ENCODE measurements at places on chromosomes 12 and 14.
A peak's percentile ranks its signal among the peaks of the same experiment; 100 is the strongest.

DNA sequence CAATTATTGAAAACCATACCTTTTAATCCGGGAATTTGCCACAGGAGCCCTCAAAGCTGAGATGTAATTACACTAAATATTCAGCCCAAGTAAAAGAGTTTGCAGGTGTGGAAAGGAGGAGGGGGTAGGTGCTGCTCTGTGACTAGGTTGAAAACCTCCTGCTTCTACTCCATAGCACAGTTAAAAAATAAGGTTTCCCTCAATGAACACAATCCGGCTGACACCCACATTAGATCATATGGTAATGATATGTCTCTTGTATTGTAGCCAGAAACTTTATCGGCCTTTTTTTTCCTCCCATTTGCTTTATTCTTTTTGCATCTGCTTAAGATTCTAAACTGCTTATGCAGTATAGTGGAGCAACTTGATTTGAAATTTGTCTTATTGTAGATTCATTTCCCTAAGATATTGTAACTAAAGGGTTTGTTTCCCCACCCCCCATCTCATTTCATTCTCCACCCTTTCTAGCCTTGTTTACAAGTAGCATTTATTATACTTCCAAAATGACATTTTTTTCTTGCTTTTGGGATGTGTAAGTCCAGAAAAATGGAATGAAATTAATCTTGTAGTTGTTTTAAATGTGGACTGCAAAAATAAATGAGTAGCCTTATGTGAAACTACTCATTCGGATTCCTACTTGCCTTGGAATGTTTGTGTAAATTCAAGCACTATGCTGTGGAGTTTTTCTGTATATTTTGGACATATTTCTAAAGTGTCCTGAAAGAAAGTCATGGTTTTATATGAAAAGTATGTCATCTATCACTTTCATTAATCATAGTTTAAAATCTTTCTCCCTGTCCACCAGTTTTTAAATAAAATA is at the start of gene DCN:
TSS of gene DCN (minus strand) at position 182 of the 820 bp plus-strand sequence. CDS start 4,265 bp downstream, outside the sequence.
- no peak for DNase-seq

GRCh38 chr12:21892341-21892740 is 48.9 kb downstream of the ABCC9 start:
- no peak for DNase-seq

DNA sequence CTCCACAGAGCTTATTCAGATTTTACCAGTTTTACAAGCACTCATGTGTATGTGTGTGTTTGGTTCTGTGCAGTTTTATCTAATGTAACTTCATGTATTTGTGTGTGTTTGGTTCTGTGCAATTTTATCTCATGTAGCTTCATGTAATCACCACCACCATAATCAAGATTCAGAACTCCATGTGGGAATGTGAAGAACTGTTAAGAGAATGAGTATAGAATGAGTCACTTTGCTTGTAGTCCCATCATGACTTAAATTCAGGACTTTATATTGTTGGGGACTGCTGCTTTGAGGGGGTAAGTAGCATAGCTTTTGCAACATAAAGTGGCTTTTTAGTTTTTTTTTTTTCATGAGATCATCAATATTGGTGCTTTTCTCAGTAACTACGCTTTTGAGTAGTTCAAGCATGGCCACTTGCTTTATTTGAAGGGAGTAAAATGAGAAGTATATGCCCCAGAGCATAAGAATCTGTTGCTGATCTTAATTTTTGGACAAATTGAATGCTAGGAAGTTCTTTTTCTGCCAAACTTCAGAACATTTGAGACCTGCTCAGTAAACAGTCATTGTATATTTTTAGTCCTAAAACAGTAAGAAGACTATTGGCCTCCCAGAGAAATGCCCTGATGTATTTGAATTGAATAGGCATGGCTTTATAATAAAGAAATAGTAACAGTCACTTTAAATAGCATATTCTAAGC is 28.8 kb downstream of the PROX2 start:
- DNase-seq = no peak

DNA sequence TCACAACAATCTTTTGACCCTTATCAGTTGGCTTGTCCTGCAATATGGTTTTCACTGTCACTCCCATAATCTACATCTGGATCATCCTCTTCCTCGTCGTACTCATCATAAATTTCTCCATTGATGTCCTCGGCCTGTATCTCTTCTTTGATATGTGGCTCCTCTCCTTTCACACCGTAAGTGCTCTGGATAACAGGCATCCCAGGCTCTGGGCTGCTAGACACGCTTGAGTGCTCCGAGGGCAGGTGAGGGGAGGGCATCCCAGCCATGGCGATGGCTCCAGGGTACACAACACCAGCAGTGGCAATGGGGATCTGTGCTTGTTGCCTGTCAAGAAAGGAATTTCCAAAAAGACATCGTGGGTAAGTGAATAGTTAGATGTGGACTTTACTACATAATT is 415.3 kb downstream of the SOX5 start:
- DNase-seq = no peak

DNA sequence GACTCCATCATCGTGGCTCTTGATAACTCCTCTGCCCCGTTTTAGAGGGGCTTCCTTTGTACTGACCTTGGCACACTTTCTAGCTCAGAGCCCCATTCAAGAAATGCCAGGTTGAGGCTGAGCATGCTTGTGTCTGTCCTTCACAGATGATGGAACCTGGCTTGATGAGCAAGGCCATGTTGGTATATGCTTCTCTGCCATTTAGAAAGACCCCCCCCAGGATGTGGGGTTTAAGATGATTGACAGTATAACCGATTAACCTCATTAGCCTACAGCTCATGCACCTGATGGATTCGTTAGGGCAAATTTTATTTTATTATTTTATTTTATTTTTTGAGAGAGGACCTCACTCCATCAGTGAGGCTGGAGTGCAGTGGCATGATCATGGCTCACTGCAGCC is 21.0 kb downstream of the BATF start:
- DNase-seq = no peak

DNA sequence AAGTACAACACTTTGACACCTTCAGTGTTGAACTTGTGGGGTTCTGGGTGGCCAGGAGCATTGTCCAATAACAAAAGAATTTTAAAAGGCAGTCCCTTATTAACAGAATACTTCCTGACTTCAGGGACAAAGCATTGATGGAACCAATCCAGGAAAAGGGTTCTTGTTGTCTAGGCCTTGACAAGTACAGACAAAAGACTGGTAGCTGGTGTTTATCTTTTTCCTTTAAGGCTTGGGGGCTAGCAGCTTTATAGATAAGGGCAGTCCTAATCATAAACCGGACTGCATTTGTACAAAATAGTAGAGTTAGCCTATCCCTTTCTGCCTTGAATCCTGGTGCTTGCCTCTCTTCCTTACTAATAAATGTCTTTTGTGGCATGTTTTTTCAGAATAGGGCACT is 27.4 kb downstream of the FAM177A1 start:
- DNase-seq = no peak

DNA sequence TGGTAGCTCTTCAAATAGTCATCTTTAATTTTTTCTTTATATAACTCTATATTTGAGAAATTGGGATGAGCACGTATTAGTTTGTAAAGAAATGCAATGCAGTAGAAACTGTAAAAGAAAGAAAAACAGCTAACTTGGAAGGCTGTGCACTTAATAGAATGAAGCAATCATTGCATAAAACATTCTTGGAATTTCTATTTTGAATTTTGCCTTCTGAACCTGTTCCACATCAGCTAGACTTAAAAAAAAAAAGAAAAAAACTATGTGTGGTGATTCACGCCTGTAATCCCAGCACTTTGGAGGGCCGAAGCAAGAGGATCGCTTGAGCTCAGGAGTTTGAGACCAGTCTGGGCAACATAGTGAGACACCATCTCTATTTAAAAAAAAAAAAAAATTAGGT is 29.4 kb downstream of the SCN8A start:
- no peak for DNase-seq

DNA sequence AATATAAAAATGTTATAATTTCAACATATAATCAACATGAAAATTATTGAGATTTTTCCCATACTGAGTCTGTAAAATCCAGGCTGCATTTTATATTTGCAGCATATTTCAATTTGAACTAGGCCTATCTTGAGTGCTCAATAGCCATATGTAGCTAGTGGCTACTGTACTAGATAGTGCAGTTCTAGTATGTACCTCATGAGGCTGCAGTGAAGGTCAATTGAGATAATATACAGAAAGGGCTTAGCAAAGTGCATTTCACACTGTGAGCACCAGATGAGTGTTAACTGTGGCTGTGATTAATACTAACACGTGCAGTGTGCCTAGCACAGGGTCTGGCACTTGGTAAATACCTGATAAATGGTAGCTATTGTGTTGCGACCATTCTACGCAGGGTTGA is 5.4 kb upstream of the SLC22A17 start:
- DNase-seq = no peak

GRCh38 chr14:87813211-87813610 is 179.8 kb downstream of the GALC start:
- DNase-seq = no peak

- no peak for DNase-seq
Observed at GRCh38 chr12:18556161-18556560, 181.7 kb downstream of the PLCZ1 start.

GRCh38 chr14:99718031-99718810 is 34.1 kb downstream of the CYP46A1 start:
- no peak for DNase-seq

- DNase-seq = no peak
Observed at GRCh38 chr14:32525591-32525990, 196.5 kb downstream of the AKAP6 start.

DNA sequence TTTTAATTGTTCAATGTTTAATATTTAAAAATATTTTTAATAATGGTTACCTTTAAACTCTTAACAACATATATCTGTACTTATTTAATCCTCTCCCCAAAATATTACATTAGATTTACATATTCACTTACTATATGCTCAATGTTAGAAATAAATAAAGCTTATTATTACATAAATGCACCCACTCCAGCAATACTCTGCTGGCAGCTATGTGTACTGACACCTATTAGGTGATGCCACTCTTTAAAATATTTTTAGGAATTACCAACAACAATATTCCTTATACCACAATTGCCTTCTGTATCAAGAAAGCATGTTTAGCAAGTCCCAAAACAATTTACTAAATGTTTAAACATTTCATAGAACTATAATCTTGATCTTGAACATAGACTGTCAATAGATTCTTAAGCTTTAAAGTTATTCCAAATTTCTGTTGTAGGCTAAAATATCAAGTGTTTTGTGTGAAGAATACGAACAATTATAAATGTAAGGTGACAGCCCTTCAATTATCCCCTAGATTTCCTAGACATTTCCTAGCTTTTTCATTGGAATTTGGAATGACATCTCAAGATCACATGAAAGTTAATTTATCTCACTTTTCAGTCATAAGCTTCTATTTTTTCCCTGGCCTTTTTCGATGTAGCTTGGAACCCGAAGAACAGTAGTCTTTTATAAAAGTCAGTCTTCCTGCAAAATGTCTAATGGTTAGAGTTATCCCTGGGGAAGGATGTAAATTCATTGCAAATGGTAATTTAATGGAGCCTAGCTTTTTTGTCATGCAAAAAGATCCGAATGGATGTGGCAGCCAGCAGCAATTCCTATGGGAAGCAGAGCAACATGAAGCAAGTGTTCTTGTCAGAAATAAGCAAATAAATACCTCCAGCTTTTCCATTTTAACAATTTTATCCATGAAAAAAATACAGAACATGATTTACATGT is 907.5 kb upstream of the ATXN7L3B start:
- no peak for DNase-seq

- DNase-seq = no peak
Observed at GRCh38 chr12:14958361-14959125, 2.9 kb downstream of the ARHGDIB start.

DNA sequence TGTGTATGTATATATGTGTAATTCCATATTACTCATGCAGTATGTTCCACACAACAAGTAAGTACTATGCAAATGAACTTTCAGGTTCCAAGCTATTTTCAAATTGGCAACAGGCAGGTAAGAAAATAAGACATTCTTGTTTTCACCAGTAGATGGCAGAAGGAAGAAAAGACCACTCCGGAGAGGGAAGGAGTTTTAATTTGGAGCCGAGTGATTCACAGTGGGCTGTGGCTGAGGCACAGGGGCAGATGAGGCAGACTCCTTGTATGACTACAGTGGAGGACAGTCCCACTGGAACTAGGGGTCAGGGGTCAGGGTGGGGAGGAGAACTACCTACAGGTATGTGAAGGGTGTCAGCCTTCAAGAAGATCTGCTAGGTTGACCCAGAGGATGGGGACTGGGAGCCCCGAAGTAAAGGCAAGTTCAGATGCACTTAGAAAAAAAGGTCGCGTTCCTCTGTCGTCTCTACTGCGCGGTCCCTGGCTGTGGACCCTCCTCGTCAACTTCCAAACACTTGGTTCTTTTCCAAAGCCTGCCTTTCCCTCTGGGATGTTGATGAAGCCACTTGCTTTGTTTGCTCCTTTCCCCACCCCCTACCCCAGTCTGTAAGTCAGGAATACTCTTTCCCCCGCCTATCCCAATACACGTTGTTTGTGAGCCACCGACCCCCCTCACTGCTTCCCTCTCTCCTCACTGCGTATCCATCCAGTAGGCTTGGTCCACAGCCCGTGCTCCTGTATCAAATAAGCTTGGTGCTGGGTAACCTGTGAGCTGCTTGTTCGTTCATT is 24.1 kb downstream of the DDX47 start:
- DNase-seq = peak; percentile 25

GRCh38 chr12:31217356-31218130 is 108.4 kb downstream of the SINHCAF start:
- DNase-seq = no peak

DNA sequence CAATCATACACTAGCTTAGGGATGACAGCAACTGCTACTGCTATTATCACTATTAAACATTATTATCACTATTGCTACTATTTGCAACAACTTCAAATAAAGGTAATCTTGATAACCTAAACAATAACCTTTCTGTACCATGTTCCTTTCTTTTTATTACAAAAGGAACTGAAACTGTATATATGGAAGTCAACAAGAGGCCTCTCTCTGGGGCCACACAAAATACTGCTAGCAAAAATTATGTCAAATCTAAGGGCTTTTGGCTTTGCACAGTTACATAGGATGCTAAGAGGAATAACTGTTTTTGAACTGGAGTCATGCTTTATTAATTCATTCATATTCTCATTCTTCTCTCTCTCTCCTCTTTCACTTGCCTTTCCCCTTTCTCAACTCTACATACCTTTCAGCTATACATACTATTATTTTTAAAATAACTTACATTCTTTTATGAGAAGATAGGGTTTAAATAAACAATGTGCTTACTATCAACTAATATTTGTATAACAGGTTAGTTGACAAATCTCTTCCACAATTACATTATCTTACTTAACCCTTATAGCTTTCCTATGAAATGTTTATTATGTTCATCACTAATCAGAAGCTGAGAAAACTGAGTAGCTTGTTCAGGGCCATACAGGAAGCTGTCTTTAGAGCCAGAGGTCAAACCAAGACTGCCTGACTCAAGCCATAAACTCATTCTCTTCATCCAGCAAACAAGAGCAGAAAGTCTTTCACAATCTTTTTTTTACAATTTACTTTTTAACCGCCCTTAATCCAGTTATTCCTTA is 25.7 kb downstream of the SPTSSA start:
- DNase-seq = no peak

DNA sequence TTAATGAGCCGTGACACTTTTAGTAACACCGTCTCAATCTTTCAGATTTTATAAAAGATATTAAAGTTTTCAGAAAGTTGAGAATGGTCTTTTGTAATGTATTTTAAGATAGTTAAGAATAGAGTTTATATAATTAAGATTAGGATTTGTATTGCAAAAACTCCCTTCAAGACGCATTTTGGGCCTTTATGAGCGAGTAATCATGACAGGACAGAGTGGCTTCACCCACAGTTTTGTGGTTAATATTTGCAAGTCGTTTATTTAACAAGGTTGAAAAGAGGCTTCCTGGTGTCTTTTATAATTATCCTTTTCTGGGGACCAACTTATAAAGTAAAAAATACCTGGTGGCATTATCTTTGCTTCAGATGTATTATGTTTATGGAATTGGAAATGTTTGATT is 44.0 kb downstream of the TRAF3 start:
- no peak for DNase-seq

- no peak for DNase-seq
Observed at GRCh38 chr14:91249841-91250616, 5.5 kb upstream of the GPR68 start.

Measured in stimulated activated CD8-positive, alpha-beta memory T cell treated with anti-CD3 and anti-CD28 coated beads, Interleukin-2, amount 100 ng/mL, for 48 hours (primary cell).